Activated CD4-positive, alpha-beta T cell treated with anti-CD3 and anti-CD28 coated beads, Interleukin-2, amount 50 U/mL, for 16 hours (primary cell): ENCODE measurements at places on chromosomes 13 and 19.

DNA sequence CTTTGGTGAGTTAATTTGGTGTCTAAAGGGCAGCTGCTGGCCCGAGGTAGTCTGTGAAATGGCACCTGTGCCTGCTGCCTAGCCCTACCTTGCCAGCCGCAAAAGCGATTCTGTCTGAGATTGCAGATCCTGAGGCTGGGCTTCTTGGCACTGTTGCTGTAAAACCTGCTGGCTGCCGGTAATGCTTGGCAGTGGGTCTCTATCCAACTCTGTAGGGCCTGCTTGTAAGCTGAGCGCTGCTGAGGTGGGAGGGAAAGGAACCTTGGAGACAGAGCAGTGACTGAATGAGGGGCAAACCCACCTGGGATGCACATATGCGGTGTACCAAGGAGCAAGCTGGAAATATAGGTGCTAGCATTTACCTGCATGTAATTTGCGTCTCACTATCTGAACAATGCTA lies 11.7 kb downstream of the LCP1 start:
- DNase-seq: no peak

GRCh38 chr13:98810746-98811145 lies 58.3 kb upstream of the SLC15A1 start:
- DNase-seq: no peak

- no peak for DNase-seq
Observed at GRCh38 chr19:19296953-19297689, 23.2 kb downstream of the SUGP1 start.

- DNase-seq: no peak
Observed at GRCh38 chr19:32372726-32373517, 27.5 kb downstream of the ZNF507 start.

DNA sequence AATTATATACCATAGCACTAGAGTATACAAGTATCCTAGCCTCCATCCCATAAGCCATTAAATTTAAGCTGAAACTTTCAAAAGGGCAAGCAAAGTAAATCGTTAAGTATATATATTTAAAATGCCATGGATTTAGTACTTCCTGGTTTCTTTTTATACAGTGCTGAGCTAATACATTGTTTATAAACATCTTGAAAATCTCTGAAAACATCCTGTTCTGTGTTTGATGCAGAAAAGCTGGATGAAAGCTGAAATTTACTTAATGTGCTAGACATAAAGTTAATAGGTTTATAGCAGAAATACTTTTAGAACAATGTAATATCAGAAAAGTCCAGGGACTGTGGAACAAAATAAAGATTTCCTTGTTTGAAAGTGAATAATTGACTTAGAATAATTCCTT lies 875.4 kb downstream of the SLITRK6 start:
- DNase-seq: no peak

- no peak for DNase-seq
Observed at GRCh38 chr13:20658451-20659040, 45.0 kb upstream of the IL17D start.

- no peak for DNase-seq
Observed at GRCh38 chr19:35484252-35485036, 5.8 kb downstream of the KRTDAP start.
